Left colon (tissue), 2 donors: ENCODE measurements at places on chromosomes 5 and 9.

DNA sequence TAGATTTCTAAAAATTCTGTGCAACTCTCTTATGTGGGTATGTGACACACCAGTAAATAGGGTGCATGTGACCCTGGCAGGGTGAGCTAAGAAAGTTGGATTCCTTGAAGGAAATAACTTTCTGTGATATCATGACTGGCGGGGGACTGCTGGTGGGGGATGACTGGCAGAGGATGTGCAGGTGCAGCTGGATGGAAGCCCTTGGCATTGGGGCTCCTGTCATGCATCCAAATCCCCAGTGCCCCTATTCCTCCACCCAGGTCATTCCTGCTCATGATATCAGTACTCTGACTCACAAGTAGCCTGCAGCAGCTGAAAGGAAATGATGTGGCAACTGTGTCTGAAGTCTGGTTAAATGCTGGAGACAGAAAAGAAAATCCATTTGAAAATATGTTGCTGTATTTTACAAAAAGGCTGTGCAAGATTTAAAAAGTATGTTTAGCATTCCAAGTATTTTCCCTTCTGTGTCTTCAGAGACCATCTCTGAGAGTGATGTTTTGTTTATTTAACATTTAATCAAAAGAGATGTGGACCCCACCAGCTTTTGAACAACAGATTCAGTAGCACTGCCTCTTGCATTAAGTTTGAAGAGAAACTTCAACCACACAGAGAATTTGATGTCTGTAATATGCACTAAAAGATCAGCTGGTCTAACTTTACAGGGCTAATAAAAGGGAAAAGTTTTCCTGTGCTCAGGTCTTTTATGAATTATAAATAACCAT lies 17.9 kb upstream of the ZSWIM6 start:
- DNase-seq = no peak

DNA sequence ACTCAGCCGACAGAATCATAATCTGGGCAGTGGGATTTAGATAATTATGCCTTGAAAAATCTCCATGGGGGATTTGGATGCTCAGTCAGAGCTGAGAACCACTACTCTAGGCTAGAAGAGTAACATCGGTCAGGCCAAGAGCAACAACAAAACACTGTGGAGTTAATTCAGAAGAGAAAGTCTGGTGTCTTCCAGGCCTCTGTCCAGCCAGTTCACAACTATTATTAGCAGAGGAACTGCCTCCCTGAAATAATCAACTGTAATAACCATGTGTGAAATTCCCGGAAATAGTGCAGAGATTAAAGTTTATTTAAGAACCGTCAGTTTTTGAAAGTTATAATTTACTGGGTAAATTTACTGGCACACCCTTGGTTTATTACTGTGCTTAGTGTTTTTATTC lies 8.2 kb upstream of the MARCHF3 start:
- DNase-seq = no peak

GRCh38 chr5:145791866-145792265 lies 43.3 kb downstream of the PRELID2 start:
- no peak for DNase-seq

DNA sequence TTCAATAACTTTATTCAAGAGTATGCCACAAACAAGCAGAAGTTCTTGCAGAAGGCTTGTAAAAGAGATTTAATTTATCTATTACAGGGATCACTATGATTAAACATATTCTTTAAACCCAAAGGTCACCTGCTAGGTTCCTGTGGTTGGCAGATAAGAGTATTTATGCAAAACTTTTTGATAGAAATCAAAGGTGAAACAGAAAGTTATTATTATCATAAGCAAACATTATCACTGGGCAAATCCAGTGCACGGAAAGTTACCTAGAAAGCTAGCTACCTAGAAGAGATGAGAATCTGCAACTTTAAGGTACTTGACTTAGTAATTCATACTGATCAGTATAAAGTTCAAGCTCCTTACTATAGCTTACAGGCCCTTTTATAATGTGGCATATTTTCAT lies 3.2 kb downstream of the STARD4 start:
- no peak for DNase-seq

DNA sequence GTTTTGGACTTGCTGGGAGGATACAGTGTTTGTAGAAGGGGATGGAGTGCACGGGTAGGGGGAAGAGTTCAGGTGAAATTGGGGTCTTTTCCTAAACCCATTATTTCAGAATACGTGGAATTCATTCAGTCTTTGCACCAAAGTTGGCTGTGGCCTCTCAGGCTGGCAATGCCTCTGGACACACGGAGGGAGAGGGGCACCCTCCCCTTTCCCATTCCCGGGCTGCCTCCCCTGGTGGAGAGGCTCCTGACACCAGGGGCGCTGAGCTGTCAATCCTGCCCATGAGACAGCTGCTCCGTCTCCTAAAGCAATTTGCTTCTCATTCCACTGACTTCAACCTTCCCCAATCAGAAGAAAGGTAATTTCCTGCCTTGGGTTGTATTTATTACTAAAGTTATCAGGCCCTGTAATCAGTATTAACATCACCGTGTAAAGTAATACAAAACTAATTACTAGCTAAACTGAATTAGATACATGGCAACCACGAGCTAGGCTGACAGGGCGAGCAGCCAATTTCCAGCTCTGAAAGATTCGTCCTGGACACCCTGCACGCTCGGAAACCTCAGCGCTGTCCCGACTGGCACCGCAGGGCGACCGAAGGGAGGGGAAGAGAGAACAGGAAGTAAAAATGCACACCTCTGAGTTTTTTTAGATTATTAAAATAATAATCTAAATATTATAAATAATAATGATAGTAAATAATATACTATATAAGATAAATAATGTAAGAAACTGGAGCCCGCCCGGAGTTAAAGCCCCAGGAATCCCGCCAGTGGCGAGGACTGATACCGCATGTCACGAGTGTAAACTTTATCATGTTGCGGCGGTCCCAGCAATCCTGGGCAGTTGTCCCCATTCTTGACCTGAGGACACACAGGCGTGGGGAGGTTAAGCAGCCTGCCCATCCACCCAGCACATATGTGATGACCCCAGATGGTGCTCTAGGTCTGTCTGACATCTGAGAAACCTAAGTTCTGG lies 6.9 kb upstream of the OLFM1 start:
- peak; percentile 0 for DNase-seq

- peak; percentile 66 for DNase-seq
Observed at GRCh38 chr5:142979636-142980035, 209.5 kb downstream of the ARHGAP26 start.

GRCh38 chr5:151186538-151186937 lies 29.0 kb upstream of the ANXA6 start:
- no peak for DNase-seq
